Left renal cortex interstitium (tissue), 4 donors: ENCODE measurements at places on chromosomes 3 and 15. TPM values are rescaled to one million over a fixed set of nuclear protein-coding genes. Genes with fewer than 3 reads are reported as not detected.
A peak's percentile ranks its signal among the peaks of the same experiment; 100 is the strongest.

- no peak for DNase-seq
Measured at GRCh38 chr15:55116636-55117035, 80.1 kb downstream of the RSL24D1 start.

ALS2CL gene
- 18.0 TPM for polyA plus RNA-seq

SEMA3G gene
- 35.3 TPM for polyA plus RNA-seq

- DNase-seq = no peak
Measured at GRCh38 chr3:135803028-135803692, 162.4 kb upstream of the PPP2R3A start.

XIRP1 gene
- 0.34 TPM for polyA plus RNA-seq

DNA sequence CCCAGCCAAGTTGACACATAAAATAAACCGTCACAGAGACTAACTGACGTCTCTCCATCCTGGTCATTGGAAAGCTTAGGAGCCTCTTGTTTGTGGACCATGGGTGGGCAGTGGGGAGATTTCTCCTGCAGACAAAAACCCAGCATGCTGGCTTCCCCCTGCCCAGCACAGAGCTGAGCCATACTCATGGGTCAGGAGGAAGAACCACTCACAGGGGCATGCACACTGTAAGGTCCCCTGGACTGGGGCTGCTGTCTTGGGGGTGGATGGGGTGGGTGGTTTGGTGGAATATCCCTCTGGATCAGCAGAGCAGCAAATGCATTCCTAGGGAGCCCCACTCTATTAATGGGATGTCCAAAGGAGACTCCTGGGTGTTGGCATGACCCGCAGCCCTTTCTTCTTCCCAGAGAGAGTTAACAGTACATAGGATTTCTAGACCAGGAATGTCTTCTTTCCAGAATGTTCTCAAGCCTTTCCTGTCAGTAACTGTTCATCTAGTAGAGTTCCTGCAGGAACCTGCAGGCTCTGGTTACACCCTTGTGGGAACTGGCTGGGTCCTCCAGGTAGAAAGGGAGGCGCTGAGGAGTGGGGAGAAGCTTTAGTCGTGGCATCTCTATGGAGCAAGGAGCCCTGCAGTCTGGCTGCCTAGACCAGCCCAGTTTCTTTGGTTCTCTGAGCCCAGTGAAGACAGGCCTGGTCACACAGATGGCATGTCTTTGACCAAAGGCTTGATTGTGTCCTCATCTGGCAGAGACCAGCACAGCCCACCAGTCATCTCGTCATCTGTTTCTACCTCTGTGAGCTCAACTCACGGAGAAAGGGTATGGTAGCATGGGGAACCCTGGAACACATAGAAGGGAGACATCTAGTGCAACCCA lies 73.4 kb upstream of the PRR23C start:
- no peak for DNase-seq

- DNase-seq = no peak
Measured at GRCh38 chr3:147471741-147472140, 62.6 kb downstream of the ZIC1 start.

IGSF10 gene
- polyA plus RNA-seq = 1.8 TPM

DNA sequence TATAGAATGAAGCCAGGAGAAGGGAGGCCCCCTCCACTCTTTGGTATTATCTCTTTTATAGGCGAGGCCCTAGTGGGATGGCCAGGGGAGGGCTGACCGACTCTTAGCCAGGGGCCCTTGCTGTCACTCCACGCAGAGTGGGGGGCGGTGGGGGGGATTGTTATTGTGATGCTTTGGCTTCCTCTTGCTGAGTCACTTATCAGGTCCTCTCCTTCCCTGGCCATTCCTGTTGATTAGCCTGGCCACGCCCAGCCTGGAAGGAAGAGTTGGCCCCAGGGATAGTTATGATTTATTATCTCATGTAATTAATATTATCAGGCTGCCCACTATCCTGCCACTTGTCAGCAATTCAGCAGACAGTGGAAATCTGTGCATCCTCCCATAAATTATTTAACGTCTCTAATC lies 25.5 kb upstream of the SKOR1 start:
- no peak for DNase-seq

CDHR4 gene
- not detected for polyA plus RNA-seq

GRCh38 chr3:177751770-177752169 lies 554.5 kb upstream of the TBL1XR1 start:
- DNase-seq = no peak

DNA sequence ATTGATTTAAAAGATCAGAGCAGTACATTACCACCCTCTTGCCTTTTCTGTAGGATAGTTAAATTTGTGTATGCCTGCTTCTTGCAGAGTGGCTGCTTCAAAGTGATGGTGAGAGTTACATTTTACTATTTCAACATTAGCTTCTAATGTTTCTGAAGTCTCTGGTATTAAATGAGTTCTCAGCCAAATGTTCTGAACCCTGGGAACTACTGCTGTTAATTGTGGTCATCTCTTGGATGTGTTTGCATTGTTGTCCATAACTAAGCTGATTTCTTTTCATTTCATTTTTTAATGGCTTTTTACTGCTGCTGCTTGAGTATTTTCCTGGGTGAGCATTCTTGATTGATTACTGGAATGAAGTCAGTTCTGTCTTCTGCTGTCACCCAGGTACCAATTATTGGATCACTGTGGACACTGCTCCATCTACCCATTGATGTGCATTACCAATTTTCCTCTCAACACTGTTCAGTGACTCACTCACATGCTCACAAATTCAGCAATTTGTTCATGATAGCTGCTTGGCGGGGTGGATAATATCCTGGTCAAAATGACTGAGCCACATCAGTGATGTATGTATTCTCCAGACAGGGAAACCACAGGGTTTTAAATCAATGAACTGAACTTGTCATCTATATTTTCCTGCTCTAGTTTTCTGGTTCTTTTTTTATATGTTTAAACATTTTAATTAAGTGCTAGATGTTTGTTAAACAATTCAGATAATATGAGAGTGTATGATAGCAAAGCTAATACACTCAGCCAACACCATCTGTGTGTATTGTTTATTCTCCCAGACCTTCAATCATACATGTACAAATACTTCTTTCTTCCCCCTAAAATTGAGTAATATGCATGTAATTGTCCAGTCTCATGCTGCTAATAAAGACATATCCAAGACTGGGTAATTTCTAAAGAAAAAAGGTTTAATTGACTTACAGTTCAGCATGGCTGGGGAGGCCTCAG lies 587.6 kb downstream of the RSL24D1 start:
- no peak for DNase-seq

SLC30A4 gene
- 7.5 TPM for polyA plus RNA-seq

DNA sequence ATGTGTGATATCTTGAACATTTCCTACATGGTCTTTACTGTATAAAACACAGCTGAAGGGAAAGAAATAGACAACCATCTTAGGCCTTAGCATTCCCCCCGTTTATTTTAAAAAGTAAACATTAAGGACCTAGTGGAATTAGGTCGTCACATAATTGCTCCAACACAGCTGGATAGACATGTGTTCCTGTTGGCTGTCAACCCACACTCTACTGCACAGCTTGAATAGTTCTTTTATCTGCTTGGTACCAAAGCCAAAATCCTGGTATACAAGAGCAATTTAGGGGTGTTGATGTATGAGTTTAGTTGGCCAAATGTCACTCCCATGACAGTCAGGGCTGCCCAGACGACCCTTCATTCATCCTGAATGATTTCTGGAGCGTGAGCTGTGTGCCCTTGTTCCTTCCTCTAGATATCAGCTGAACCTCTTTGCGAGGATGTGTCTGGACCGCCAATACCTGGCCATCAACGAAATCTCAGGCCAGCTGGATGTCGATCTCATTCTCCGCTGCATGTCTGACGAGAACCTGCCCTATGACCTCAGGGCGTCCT lies 179.7 kb downstream of the ITPR1 start:
- no peak for DNase-seq

DNA sequence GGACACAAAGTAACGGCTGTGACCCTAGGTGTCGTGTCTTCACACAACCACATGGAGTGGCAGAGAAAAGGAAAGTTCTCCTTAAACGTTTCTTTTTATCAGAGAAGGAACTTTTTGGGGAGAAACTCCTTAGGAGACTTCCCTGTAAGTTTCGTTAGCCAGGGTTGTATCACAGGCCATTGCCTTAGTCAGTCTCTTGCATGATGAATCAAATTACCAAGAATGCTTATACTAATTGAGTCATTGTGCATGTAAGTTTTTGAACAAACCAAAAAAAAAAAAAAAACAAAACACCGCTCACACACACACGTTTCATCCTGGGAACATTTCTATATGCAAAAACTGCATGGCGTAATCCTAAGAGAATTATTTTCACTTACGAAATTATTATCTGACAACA lies 150.4 kb upstream of the SATB1 start:
- DNase-seq = no peak

NEDD4 gene
- polyA plus RNA-seq = 15.2 TPM

RTP1 gene
- polyA plus RNA-seq = not detected

DNA sequence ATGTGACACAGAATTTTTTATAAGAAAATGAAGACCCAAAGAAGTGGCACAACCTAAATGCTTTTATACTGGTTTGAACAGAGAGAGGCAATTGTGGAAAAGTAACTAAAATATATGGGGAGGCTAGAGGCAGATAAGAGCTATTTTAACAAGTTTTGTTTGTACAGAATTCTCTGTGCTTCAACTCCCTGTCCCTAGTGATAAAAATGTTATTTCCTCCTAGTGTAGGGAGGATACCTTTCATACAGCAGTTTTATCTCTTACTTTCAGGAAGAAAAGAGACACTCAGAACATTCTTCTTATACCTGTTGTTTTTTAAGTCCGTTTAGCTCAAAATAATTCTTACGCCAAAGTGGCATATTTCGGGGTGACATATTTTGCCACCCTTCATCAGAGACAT lies 21.2 kb upstream of the ZNF639 start:
- no peak for DNase-seq

DNA sequence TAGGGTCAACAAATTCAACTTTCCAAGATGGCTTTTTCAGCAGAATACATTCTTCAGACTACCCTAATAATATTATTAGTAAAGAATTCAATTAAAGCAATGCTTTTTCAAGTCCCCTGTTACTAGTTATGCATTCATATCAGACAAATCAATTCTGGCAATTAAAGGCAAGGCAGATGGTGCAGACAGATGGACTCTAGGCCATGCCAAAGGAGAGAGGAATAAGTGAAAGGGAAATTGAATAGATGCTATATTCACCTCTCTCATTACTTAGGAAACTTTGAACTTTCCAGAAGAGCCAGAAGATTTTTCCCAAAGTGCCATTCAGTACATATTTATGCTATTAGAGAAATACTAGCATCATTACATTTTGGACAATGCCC lies 487.7 kb upstream of the RASGRP1 start:
- no peak for DNase-seq

- DNase-seq = no peak
Measured at GRCh38 chr3:113105966-113106660, 105.2 kb upstream of the BOC start.

SLCO2A1 gene
- 21.6 TPM for polyA plus RNA-seq

LCMT2 gene
- polyA plus RNA-seq = 11.8 TPM

DNA sequence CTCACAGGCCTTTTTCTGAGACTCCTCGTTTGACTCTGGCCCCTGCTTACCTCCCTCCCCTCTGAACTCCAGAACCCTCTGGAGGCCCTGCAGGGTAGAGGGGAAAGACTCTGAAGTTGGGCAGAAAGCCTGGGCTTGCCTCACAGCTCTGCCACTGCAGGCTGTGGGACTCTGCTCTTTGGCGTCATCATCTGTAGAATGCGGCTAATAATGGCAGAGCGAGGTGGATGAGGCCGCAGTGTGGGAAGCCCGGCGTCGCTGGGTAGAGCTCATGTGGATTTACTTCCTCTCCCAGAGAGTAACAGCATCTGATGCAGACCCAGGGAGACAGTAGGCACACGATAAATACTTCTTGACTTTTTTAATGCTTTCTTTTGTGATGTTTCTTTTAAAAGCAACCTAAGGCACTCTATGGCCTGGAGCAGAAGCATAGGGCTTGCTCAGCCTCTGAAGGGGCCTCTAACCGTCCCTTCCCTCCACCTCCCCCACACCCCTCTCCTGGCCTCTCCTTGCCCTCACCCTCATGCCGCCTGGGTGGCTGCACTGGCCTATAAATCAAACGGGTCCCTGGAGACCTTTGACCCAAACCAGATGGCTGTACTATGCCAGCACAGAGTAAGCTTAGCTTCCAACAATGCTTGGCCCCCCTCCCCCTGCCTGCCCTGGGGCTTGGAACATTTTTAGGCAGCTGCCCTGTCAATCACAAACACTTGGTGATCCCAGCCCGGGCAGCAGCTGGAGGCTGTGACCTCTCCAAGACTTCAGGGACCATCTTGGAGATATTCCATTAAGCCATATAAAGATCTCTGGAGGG lies 32.9 kb downstream of the SPSB4 start:
- no peak for DNase-seq

DNA sequence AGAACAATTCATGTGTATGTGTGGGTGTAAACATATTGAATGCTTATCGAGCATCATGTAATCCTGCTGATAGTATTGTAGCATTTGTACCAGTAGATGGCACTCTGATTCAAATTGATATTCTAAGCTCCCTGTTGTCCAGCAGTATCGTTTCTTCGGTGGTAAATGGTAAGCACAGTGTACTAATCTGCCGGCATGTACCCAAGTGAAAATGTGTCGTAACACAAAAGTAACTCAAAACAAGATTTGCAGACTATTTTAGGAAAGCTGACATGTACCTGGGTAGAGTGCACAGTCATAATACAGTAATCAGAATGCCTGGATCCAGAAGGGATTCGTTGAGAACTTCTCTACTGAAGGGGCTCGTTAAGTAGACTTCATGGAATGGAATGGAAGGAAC lies 31.7 kb upstream of the MNS1 start:
- DNase-seq = peak; percentile 56

- no peak for DNase-seq
Measured at GRCh38 chr3:48241796-48242455, 1.0 kb downstream of the ZNF589 start.

DNA sequence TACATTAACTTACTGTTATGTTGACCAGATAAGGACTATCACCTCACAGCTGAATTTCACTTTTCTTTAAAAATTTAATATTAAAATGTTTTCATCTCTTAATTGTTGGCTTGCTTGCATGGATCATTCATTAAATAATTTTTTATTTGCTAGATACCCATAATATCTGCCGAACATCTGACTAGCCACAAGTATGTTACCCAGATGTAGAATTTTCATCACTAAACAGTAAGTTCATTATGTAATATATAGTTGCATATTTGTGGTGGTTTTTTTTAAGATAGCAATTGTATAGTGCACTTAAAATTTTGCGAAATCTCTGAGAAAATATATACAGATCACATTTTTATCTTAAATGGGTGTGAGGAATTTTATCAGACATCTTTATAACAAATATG lies 190.4 kb downstream of the MBNL1 start:
- DNase-seq = no peak

GRCh38 chr3:183518491-183519251 lies 36.8 kb downstream of the KLHL6 start:
- no peak for DNase-seq

- DNase-seq = no peak
Measured at GRCh38 chr15:90829942-90830440, 38.4 kb upstream of the FURIN start.

GRCh38 chr15:35179739-35180138 lies 94.6 kb upstream of the NANOGP8 start:
- no peak for DNase-seq

- DNase-seq = no peak
Measured at GRCh38 chr3:14536055-14536815, 3.9 kb downstream of the GRIP2 start.
